ENCODE measurements at places on chromosomes 7 and 10.
A peak's percentile ranks its signal among the peaks of the same experiment; 100 is the strongest.

GRCh38 chr7:95642173-95642572, 45.9 kb upstream of the PDK4 start:
- no peak for DNase-seq

DNA sequence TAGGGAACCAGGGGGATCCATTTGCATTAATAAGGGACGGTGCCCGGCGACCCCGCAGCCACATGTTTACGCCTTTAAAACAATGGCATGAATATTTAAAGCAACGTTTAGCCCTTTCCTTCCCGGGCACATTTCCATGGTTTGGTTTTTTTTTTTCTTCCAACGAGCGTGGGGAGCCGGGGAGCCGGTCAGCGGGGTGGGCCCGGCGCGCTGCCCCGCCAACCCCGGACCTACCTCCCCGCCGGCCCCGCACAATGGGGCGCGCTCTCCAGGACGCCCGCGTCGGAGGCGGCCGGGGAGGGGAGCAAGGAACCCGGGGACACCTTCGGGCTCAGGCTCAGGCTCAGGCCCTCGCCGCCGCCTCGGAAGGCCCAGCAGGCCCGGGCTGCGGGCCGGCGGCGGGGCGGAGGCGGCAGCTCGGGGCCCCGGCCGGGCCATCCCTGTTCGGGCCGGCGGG, 1.0 kb downstream of the SEPHS1 start:
- no peak for DNase-seq

DNA sequence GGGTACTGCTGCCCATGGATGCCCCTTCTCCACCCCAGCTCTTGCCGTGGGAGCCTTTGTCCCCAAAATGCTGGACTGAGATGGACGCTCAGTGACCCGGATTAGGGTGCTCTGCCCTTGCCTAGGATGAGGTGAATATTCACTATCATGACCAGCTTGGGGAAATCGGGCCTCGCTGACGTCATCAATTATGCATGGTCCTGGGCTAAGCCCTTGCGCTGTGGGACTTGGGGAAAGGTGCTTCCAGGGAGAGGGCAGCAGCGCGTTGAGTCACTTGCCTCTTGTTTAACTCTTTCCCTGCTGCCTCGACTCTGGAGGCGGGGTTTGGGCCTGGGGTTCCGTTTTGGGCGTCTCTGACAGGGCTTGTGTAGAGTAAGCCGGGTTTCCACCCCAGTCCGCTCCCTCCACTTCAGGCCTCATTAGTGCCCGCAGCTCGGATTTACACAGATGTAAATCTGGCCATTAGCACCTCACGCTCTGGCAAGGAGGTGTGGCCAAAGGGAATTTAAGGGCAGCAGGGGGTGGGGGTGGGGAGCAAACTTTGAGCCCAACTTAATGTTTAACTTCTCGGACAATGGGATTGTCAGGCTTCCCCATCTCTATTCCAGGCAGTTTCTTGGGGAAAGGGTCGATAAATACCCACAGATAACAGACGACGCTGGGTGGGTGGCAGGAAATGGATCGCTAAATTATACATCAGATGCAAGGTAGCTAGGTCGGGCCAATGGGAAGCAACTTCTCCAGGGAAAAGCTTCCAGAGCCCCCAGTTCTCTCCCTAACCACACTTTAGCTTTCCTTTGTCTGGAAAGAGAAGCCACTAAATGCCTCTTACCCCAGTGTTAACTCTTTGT, 51.3 kb upstream of the TCF7L2 start:
- peak; percentile 33 for DNase-seq

GRCh38 chr10:33697016-33697415, 362.5 kb upstream of the NRP1 start:
- no peak for DNase-seq

- peak; percentile 28 for DNase-seq
Measured at GRCh38 chr7:131633342-131633843, 77.0 kb upstream of the PODXL start.

- peak; percentile 22 for DNase-seq
Measured at GRCh38 chr10:67763499-67764011, 67.6 kb upstream of the CTNNA3 start.

DNA sequence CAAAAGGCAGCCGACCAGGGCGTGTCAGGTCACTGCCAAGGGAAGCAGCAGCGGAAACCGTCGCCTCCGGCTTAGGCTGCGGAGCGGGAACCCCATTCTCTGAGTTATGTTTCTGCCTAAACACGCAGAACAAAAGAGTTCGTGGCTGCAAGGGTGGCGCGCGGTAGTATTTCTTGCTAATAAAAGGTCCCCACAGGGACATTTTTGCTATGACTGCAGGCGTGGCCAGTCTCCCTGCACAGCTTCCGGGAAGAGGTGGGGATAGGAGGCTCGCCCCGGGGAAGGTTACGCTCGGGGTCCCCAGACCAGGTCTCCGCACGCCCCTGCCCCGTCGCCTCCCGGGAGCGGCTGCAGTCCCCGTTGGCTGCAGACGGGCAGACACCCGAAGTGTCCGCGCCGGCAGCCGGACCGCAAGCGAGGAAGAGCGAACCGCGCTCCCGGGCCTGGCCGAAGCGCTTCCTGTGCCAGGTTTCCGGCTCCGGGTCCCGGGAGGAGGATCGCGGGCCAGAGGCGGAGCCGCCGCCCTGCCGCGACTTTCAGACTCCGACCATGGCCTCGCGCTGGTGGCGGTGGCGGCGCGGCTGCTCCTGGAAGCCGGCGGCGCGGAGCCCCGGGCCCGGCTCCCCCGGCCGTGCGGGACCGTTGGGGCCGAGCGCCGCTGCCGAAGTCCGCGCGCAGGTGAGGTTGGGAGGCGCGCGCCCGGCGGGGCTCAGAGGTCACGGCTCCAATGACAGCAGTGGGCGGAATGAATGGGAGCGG, at the start of gene PDSS1:
Gene PDSS1, plus strand, starts transcription at position 539 of the 759 bp plus-strand sequence. Its CDS starts 11 bp downstream, at position 550.
- no peak for DNase-seq

Measured in astrocyte of the cerebellum (primary cell).